ENCODE measurements at places on chromosomes 4 and X. TPM values are rescaled to one million over a fixed set of nuclear protein-coding genes. Genes with fewer than 3 reads are reported as not detected.

- peak; percentile 69 for DNase-seq
- H3K36me3 ChIP-seq, result peaks cover 82% of the 10 kb centered on the region
- H3K27ac ChIP-seq, result peak overlapping the region; percentile 71
These were observed 11.6 kb downstream of the CXCR3 start for GRCh38 chrX:71606536-71607216.

DNA sequence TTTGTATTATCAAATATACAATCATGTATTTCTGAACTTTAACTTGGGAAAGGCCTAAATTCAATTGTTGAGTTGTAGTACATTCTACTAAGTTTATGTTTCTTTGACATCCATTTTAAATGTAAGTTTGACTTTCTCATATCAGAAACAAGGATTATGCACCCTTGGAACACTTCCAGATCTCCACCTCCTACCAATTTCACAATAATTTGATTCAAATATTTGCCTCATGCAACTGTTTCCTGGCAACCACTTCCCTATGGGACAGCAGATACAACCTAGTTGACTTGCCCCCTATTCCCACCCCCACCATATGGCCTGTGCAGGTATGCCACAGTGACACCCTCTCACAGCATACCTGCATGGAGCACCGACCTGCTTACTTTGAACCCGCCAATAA lies 506.4 kb upstream of the PABPC4L start:
- no peak overlapping the region for H3K4me3 ChIP-seq
- H3K4me1 ChIP-seq, result no peaks in the 10 kb centered on the region
- no peaks in the 10 kb centered on the region for H3K36me3 ChIP-seq
- no peak overlapping the region for H3K27ac ChIP-seq
- no peaks in the 10 kb centered on the region for H3K27me3 ChIP-seq

DNA sequence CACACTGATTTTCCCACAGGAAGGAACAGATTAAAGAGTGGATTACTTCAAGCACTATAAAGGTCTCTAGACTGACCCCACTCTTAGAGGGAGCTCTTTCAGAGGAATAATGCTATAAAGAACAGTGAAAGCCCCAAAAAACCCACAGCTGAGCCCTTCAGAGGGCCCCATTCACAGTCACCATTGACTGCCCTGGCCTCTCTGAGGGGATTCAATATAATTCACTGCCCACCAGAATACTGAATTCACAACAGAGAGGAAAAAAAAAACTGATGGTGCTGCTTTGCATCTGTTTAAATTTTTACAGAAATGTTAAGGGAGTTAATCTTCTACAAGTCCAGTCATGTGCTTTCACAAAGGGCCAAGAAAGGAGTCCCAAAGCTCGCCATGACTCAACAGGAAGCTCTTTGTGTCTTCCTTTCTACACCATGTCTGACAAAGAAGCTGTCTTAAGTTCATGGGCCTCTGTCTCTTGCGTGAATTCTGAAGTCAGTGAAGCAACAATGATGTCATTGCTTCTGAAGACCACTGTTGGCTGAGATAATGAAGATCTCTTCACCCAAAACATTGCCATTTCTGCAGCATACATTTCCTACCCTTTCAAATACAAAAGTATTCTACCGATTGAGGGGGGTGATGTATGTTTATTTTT lies 174.9 kb downstream of the ADAMTS3 start:
- no peak for DNase-seq
- H3K27ac ChIP-seq, result no peak overlapping the region
- H3K4me3 ChIP-seq, result no peak overlapping the region
- H3K4me1 ChIP-seq, result no peaks in the 10 kb centered on the region

DNA sequence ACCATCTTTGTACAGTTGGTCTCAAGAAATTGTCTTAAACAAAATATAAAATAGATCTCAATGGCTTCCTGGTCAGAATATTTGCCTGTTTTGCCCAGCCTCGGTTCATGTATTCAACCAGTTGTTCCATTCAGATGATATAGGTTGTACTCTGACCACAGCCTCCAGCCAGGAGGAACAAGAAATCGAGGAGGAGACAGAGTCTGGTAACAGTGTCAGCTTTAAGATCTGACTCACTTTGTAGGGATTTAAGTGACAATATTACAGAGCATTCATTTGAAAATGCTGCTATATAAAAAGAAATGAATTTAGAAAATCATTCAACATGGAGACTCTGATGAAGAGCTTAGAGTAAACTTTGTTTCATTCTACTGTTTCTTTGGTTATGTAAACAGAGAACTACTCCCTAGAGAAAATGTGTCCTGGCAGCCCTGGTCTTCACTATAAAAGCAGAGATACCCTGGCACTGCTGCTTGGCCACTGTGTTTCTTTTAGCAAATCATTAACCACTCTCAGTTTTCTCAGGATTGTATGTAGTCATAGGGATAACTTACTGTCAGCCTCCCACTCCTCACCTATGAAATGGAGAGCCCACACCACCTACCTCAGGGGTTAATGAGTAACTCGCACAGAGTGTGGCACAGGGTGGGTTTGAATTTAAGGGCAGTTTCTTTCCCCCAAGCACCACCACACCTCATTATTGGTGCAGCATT lies 53.5 kb downstream of the PAGE2 start:
- H3K27me3 ChIP-seq, result no peaks in the 10 kb centered on the region
- no peaks in the 10 kb centered on the region for H3K36me3 ChIP-seq

DNA sequence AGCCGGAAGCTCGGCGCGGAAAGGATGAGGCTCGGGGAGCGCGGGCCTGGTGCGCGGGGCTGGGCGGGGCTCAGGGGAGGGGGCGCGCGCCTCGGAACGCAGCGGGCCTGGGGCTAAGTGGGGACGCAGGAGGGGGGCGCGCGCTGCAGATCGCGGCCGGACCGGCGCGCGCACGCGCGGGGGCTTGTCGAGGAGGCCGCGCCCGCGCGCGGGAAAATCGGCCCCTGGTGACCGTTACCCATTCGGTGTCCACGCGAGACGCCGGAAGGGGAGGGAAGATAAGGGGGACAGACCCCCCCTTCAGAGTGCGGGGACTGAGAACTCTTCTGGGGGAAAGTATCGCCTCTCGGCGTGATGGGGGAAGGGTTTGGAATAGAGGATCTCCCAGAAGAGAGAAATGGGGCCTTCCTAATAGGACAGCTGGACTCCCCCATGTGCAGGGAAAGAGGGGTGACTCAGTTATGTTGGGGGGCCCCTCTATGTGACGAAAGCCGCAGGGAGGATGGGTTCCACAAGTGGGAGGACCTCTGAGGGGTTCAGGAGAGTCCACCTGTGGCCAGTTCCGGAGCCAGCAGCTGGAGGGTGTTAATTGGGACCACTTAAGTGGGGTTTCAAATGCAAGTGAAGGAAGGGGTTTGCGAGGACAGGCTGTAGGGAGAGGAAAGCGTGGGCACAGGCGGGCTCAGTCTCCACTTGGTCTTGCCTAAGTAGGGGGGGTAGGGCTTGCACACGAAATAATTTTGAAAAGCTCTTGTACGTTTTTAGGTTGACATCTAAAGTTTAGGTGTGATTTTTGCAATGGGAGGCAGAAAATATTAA lies 584 bp downstream of the SUV39H1 start:
- DNase-seq, result peak; percentile 85
- peaks cover 28% of the 10 kb centered on the region for H3K4me1 ChIP-seq
- H3K27ac ChIP-seq, result peak overlapping the region; percentile 93
- peak overlapping the region; percentile 93 for H3K4me3 ChIP-seq

The TMEM35A gene
- not detected for total RNA-seq

The SCML1 gene
- 1.7 TPM for total RNA-seq

DNA sequence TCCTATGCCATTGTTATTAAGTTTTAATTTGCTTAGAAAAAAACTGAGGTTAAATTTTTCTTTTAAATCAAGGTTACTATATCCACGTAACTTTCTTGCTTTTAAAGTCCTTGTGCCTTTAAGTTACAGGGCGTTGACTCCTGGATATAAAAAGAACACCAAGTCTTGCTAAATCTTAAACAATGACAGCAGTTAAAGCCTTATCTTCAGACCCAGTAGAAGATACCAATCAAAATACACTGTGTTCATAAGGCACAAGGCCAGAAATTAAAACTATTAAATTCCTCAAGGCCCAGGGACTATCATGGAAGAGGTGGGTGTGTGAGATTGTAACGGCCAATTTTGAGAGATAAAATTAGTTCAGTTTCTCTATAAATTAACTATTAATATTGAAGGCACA lies 60.4 kb downstream of the PAGE2 start:
- H3K27me3 ChIP-seq, result no peaks in the 10 kb centered on the region
- no peaks in the 10 kb centered on the region for H3K36me3 ChIP-seq
- no peak for DNase-seq
- no peak overlapping the region for H3K27ac ChIP-seq
- no peak overlapping the region for H3K4me3 ChIP-seq

GRCh38 chrX:72060196-72060920 lies 71.4 kb downstream of the RTL5 start:
- no peak for DNase-seq
- no peaks in the 10 kb centered on the region for H3K36me3 ChIP-seq
- peaks cover 22% of the 10 kb centered on the region for H3K27me3 ChIP-seq
- no peaks in the 10 kb centered on the region for H3K4me1 ChIP-seq

DNA sequence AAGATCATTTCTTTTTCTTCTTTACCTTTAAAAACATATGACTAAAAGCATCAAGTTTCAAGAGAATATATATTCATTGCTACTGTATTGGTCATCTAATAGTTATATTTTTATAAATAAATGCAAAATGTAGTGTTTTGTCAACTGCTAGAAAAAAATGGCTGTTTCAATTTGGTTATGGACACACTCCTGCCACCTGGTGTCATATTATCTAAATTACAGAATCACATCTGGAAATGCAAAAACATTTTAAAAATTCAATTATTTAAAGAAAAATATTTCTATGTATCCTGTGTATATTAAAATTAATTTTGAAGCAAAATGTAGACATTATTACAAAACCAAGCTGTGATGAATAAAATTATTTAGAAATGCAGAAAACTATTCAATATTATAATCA lies 329.4 kb upstream of the PCDH18 start:
- no peaks in the 10 kb centered on the region for H3K27me3 ChIP-seq
- no peak for DNase-seq
- H3K4me1 ChIP-seq, result no peaks in the 10 kb centered on the region
- no peak overlapping the region for H3K27ac ChIP-seq
- no peak overlapping the region for H3K4me3 ChIP-seq

DNA sequence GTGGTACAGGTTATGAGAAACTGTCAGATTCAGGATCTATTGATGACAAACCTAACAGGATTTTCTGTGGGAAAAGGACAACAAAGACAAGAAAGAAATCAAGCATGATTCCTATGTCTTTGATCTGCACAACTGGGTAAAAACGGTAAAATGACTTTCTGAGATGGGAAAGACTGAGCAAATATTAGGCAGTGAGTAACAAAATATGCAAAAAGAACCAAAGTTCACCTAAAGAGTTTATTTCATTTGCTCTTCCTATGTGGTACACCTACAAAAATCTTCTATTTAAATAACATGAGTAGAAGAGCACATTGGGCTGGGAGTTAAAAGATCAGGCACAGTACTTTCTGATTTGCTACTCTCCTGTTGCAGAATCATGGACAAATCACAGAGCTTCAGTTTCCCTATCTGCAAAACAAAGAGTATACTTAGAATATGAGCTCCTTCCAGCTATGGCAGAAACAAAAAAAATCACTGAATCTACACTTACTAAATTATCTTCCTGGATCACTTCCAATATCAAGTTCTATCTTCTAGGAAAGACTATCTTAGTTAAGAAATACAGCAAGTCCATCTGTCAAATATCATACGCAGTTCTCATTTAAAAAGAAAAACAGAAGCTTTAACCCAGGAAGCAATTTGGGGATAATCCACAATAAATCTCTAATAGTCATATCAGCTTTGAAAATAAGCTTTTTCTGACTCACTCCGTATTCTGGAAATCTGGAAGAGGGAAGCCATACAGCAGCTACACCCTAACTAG lies 37.4 kb downstream of the NFXL1 start:
- no peaks in the 10 kb centered on the region for H3K27me3 ChIP-seq
- peaks cover 9% of the 10 kb centered on the region for H3K4me1 ChIP-seq
- peaks cover 53% of the 10 kb centered on the region for H3K36me3 ChIP-seq
- DNase-seq, result no peak
- H3K4me3 ChIP-seq, result no peak overlapping the region

GRCh38 chrX:114344756-114345349 lies 239.0 kb upstream of the HTR2C start:
- no peak overlapping the region for H3K27ac ChIP-seq
- no peaks in the 10 kb centered on the region for H3K27me3 ChIP-seq
- H3K4me3 ChIP-seq, result no peak overlapping the region
- no peaks in the 10 kb centered on the region for H3K4me1 ChIP-seq
- DNase-seq, result no peak
- no peaks in the 10 kb centered on the region for H3K36me3 ChIP-seq

DNA sequence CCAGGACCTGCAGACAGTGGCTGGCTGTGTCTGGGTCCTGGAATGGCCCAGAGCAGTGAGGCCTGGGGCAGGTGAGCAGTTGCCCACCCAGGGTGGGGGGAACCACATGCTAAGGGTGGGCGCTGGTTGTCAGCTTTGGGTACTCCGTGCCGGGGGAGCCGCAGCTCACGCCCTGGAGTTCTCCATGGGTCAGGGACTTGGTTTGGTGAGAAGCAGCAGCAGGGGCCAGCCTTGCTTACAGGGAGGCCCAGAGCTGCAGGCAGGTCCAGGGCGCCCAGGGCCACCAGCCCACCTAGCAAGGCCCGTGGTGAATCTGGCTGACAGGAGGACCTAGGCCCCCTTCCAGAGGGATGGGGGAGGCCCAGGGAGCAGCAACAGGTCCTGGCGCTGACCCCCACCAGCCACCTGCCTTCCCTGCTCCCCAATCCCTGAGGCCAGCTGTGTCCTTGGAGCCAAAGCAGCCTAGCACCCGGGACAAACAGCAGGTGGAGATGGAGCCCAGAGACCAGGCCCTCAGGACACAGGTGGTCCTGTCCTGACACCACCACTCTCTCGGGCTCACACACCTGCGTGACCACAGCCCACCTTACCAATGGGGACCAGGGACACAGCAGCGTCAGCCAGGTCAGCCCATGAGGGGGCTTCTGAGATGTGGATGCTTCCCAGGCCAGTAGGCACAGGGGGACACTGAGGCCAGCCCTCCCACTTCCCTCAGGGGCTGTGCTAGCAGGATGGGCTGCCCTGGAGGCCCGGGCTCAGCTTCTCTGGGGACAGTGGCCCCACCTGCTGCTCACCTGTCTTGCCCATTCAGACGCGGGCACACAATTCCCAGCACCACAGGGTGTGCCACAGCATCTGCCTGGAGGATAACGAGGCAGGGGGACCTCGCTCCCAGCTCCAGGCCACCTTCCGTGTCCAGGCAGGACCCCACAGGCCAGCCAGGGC lies 3.5 kb downstream of the MXD4 start:
- H3K4me1 ChIP-seq, result no peaks in the 10 kb centered on the region
- no peak overlapping the region for H3K27ac ChIP-seq
- H3K4me3 ChIP-seq, result no peak overlapping the region
- H3K27me3 ChIP-seq, result no peaks in the 10 kb centered on the region
- no peak for DNase-seq

GRCh38 chrX:14411326-14411725 lies 118.0 kb upstream of the GLRA2 start:
- no peaks in the 10 kb centered on the region for H3K36me3 ChIP-seq
- H3K4me1 ChIP-seq, result no peaks in the 10 kb centered on the region
- no peak overlapping the region for H3K27ac ChIP-seq
- H3K27me3 ChIP-seq, result no peaks in the 10 kb centered on the region
- no peak for DNase-seq

GRCh38 chrX:153379508-153379907 lies 21.6 kb downstream of the PNMA6E start:
- H3K4me1 ChIP-seq, result no peaks in the 10 kb centered on the region
- no peak overlapping the region for H3K27ac ChIP-seq
- no peak for DNase-seq
- H3K27me3 ChIP-seq, result peaks cover 2% of the 10 kb centered on the region
- H3K4me3 ChIP-seq, result no peak overlapping the region

- peak overlapping the region; percentile 100 for H3K27ac ChIP-seq
- no peaks in the 10 kb centered on the region for H3K27me3 ChIP-seq
- peak overlapping the region; percentile 100 for H3K4me3 ChIP-seq
- H3K4me1 ChIP-seq, result peaks cover 18% of the 10 kb centered on the region
- H3K36me3 ChIP-seq, result peaks cover 44% of the 10 kb centered on the region
These were observed 537 bp downstream of the RBM10 start for GRCh38 chrX:47145395-47146120.
